ENCODE measurements at places on chromosomes 5 and 9.
A peak's percentile ranks its signal among the peaks of the same experiment; 100 is the strongest.

DNA sequence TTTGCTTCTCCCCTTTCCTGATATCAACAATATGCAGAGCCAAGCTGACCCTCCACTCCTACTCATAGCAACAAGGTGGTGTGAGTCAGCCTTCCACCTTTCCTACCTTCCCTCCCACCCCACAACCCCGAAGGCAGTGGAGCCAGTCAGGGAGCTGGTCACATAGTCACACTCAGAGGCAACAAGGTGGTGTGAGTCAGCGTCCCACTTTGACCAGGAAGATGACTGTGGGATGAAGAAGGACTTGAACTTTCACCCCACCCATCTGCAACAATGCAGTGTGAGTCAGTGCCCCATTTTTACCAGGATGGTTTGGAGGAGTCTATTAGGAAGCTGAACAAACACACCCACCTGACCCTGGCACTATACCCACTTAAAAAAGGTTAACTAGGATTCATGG, 30.1 kb upstream of the ZNF782 start:
- no peak for DNase-seq

- peak; percentile 40 for DNase-seq
Measured at GRCh38 chr9:88922091-88922490, 69.2 kb upstream of the S1PR3 start.

GRCh38 chr5:115875447-115875846, 33.7 kb downstream of the AP3S1 start:
- DNase-seq: no peak

DNA sequence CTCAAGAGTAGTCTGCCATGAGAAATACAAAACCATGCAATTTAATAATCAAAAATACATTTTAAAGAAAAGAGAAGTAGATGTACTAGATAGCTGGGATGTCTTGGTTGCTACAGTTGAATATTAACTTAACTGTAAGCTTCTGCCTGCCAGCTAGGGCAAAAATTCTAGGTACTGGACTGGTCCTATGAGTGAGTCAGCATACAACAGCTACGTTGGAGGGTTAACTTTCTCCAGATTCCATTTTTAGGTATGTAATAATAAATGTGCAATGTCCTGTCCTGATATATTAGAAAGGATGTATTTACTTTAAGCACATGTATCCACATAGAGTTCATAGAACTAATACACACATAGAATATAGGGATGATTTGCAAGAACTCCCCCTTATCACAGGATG, 230.1 kb downstream of the CAAP1 start:
- DNase-seq: no peak

- DNase-seq: no peak
Measured at GRCh38 chr5:159071382-159071781, 28.3 kb downstream of the EBF1 start.

GRCh38 chr5:169013208-169013728, 287.7 kb downstream of the SLIT3 start:
- DNase-seq: no peak

- no peak for DNase-seq
Measured at GRCh38 chr5:7837403-7837802, 13.5 kb downstream of the CFAP90 start.

DNA sequence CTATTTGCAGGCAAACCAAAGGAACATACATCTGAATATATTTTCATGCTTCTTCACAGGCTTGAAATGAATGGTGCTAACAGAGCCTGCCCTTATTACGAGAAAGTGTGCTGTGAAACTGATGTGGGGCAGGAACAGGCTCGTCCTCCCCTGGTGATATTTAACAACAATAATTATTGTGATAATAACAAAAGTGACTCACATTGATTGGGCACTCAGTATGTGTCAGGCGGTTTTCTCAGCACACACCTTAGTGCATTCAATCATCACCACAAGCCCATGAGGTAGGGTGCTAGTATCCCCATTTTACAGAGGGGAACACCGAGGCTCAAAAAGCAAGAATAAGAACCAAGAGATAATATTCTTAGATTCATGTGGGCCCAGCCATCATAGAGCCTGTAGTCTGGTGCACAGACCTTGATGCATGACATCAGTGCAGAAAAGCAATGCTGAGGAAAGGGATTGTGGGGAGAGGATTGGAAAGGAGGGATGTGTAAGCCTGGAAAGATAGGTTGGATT, 18.1 kb upstream of the BOD1 start:
- DNase-seq: no peak

DNA sequence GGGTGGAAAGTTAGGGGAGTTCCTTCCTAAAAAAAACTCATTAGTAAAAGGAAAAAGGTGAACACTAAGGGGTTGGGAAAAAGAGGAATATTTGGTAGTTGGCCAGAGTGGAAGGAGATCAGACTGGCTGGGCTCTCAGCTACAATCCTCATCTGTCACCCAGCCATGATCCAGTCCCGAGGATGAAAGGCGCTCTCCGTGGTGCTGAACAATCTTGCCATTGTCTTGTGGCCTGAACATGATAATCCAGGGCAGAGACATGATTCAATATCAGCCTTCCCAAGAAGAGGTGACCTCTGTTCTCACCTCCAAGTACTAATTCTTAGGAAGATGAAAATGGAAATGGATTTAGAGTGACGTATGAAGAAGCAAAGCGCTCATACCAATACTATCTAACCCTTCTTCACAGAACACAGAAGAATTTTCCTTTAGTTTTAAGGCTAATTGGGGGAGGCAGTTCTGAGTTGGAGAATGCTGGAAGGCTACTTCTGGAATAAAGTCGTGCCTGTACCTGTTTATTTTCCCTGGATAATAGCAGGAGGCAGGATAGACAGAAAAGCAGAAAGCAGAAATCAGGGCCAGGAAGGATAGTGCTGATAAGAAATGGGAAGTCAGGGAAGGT, 36.6 kb upstream of the MYORG start:
- peak; percentile 39 for DNase-seq

GRCh38 chr5:119289438-119290044, 66.3 kb upstream of the TNFAIP8 start:
- DNase-seq: no peak

GRCh38 chr5:3825531-3826451, 230.2 kb downstream of the IRX1 start:
- no peak for DNase-seq

- no peak for DNase-seq
Measured at GRCh38 chr5:181151146-181151545, 3.8 kb downstream of the OR2V2 start.

GRCh38 chr5:11958321-11958720, 54.1 kb upstream of the CTNND2 start:
- no peak for DNase-seq

DNA sequence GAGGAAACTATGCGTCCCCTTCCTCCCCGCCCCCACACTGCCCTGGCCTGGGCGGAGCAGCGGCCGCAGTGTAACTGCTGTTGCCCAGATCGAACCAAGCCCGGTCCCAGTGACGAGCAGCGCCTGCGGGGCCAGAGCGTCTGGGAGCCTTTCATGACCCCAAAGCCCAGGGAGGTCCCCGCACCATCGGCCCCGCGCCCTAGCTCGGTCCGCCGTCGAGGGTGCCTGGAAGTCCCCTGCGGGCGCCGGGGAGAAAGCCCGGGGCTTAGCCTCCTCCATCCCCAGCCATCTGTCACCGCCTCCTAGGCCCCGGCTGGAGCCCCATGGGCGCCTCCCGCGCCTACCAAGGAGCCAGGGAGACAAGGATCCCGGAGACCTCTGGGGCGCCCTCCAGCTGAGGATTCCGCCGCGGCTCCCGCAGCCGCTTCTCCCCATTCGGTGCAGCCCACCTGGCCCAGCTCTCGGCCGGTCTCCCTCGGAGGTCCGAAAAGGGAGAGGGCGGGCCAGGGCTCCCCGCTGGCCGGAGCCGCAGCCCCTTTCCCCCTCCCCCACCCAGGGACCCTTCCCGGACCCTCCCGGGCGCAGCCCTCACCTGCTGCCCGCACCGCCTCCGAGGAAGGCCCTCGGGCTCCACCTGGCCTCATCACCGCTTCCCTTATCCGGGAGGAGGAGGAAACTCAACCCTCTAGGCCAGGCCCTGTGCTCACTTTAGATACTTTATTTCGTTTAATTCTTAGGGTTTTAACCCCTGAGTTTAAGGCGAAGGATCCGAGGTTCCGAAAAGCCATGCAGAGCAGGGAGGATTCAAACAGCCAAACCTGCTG, 45.6 kb downstream of the APTX start:
- no peak for DNase-seq

DNA sequence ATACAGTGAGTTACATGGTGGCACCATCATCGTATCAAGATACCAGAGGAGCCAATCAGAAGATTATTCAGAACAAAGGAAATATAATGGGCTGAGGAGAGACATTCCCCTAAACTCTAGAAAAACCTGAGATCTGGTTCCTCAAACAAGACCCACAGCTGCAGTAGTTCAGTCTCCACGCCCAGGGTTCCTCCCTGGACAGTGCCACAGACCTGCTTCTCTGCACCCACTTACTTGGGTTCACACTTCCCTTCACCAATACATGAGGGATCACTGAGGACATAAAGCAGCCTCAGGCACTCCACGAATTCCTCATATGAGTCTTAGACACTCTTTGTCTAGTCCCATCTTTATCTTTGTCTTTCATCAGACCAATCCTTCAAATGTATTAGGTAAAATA, 101.7 kb downstream of the APTX start:
- DNase-seq: no peak

GRCh38 chr5:143400541-143401226, 2.8 kb downstream of the NR3C1 start:
- DNase-seq: no peak

GRCh38 chr5:1893754-1894153, 11.0 kb upstream of the IRX4 start:
- no peak for DNase-seq

- DNase-seq: peak; percentile 36
Measured at GRCh38 chr5:142587354-142587965, 98.4 kb downstream of the FGF1 start.

DNA sequence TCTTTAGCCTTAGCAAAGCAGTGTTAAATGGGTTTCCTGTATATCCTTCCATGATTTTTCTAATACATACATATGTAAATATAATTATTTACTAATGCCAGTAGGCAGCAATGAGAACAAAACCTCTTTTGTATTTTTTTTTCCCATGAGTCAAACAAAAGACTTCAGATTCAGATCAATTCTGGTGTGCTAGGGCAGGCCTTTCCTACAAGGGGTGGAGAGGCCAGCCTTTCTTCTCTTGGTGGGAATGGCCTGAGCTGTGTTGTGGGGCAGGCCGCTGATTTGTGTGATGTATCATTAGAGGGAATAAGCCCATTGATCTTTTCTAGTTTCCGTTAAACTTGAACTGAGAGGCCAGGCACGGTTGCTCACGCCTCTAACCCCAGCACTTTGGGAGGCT, 115.5 kb upstream of the DMRT1 start:
- no peak for DNase-seq

DNA sequence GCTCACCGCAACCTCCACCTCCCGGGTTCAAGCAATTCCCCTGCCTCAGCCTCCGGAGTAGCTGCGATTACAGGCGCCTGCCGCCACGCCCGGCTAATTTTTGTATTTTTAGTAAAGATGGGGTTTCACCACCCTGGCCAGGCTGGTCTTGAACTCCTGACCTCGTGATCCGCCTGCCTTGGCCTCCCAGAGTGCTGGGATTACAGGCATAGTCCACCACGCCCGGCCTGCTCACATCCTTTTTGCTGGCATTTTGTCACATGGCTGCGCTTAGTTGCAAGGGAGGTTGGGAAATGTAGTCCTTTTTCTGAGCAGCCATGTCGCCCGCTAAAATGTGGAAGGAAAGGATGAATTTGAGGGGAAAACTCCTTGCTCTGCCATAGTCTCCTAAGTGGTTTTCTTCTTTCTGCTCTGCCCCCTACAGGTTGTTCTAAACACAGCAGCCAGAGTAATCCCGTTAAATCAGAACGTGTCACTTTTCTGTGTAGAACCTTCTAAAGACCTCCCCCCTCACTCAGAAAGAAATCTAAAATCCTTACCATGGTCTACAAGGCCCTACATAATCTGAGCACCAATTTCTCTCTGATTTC, 57.8 kb upstream of the HSPA9 start:
- DNase-seq: peak; percentile 36

DNA sequence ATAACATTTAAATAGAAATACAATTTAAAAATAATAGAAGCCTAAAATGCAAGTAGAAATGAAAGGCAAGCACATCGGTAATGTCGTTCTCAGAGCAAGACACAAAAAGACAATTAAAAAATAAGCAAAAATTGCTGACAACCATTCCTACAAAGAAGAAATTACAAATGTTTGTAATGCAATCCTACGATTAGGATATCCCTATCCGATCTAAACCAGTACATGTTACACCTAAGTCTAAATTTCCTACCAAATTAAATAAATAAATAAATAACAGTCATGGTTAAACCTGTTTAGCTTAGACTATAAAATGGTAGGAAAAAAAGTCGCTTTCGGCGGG, 90.0 kb downstream of the ANXA2R start:
- no peak for DNase-seq

GRCh38 chr5:171524466-171524865, 105.0 kb downstream of the FGF18 start:
- DNase-seq: no peak

DNA sequence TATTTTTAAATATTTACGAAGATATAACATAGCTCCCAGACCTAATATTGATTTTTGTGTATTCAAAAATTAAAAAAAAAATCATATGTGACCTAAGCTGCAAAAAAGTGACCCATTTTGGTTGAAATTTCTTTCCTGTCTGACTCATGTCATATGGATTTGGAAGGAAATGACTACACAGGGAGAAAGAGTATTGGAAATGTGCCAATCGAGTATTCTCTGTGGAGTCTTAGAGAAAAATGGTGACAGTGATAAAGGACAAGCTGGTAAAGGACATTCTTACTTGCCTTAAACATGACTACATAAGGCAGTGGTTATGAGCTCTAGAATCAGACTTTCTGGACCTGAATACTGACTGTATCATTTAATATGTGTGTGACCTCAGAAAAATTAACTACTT, 262.9 kb upstream of the PTPRD start:
- DNase-seq: no peak

DNA sequence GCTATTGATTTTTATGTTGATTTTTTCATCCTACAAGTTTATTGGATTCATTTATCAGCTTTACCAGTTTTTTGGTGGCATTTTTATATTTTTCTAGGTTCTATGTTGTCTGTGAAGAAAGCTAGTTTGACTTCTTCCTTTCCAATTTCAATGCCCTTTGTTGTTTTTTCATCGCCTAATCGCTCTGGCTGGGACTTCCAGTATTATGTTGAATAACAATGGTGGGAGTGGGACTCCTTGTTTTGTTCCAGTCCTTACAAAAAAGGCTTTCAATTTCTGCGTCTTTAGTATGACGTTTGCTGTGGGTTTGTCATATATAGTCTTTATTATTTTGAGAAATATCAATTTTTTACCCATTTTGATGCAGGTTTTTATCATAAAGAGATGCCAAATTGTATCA, 175.6 kb upstream of the CCNH start:
- no peak for DNase-seq

GRCh38 chr5:142280066-142281007, 44.5 kb downstream of the SPRY4 start:
- no peak for DNase-seq

DNA sequence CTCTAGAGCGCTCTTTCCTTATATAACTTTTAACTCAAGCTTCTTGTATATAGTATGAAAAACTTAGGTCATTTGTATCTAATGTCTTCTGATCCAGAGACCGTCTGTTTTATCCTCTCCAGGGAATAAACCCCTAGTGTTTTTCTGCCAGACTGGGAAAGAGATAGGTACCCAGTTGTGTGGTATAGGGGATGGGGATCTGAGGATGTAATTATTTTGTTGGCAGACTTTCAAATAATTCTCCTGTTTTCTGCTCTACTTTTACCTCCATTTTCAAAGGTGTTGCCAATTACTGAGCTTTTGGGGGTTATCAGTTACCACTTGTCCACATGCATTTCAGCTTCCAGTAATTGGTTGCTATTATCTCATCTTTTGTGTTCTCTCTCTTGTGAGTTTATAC, 17.9 kb downstream of the CCDC171 start:
- DNase-seq: no peak

Data from activated T-cell treated with anti-CD3 and anti-CD28 coated beads, Interleukin-2, amount 50 U/mL, for 48 hours (primary cell).